ENCODE measurements at places on chromosomes 6 and 20.
A peak's percentile ranks its signal among the peaks of the same experiment; 100 is the strongest.

- no peak for DNase-seq
Measured at GRCh38 chr6:56790414-56790813, 147.7 kb upstream of the DST start.

DNA sequence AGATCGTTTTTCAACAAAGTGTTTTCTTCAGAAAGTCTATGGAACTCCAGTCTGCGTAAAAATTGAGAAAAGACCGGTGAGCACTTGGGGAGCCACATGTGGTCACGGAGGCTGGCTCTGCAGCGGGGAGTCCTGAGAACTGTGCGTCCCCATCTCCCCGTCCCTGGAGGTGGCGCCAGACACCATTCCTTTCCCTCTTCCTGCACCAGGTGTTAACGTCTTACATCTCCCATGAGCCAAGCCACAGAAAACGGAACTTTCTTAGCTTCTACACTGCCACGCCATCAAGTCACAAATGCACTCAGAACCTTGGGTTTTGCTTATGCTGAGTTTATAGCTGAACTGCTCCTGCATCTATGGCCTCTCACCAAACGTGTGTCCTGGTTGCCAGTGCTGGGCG is 62.6 kb downstream of the GINS1 start:
- peak; percentile 4 for DNase-seq

GRCh38 chr6:7052443-7053011 is 55.2 kb upstream of the RREB1 start:
- peak; percentile 22 for DNase-seq

DNA sequence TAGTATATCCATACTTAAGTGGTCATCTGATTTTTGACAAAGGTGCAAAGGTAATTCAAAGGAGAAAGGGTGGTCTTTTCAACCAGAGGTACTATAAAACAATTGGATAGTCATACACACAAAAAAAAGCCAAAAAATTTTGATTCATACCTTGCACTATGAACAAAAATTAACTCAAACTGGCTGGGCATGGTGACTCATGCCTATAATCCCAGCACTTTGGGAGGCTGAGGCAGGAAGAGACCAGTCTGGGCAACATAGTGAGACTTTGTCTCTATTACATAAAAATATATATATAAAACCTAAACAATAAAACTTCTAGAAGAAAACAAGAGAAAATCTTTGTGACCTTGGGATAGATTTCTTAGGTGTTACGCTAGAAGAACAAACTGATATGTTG is 43.8 kb upstream of the ADIG start:
- DNase-seq: no peak

DNA sequence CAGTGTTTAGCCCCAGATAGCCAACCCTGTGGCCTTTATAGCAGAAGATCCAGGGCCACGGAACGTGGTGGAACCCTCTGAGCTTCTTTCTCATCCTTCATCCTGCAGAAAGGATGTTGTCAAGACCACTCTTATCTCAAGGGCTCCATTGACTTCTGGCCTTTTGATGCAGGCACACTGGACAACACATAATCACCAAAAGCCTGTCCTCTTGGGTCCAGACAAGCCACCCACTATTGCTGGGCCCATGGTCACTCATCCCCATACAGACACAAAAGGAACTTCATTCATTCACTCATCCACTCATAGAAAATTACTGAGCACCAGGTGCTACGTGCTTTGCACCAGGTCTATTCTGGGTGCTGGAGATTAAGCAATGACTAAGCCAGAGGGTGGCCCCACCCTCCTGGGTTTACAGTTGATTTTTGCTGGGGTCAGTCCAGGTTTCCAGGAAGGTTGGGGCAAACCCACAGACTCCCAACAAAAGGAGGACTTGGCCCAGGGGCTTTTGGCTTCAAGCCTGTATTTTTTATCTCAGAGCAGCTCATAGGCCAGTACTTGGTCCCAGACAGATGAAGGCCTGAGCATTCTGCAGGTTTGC is 2.4 kb downstream of the CST8 start:
- no peak for DNase-seq

DNA sequence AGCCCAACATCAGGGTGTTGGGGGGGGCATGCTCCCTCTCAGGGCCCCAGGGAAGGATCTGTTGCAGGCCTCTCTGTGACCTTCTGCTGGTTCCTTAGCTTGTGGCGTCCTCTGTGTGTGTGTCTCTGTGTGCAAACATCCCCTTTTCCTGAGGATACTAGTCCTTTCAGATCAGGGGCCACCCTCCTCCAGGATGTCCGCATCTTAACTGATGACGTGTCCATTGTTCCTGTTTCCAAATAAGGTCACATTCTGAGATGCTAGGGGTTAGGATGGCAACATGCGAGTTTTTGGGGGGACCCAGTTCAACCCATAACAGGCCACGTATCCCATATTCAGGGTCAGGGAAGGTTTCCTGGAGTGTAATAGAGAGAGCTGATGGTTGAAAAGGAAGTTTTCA is 40.9 kb downstream of the GMPR start:
- no peak for DNase-seq

GRCh38 chr6:142566628-142567396 is 265.0 kb downstream of the ADGRG6 start:
- DNase-seq: peak; percentile 25

GRCh38 chr6:92690997-92691599 is 728.3 kb downstream of the EPHA7 start:
- DNase-seq: no peak

- no peak for DNase-seq
Measured at GRCh38 chr20:33445881-33446625, 2.5 kb upstream of the SNTA1 start.

- DNase-seq: peak; percentile 27
Measured at GRCh38 chr6:33719326-33719987, 8.0 kb upstream of the UQCC2 start.

- no peak for DNase-seq
Measured at GRCh38 chr20:34582911-34583310, 24.4 kb downstream of the MAP1LC3A start.

DNA sequence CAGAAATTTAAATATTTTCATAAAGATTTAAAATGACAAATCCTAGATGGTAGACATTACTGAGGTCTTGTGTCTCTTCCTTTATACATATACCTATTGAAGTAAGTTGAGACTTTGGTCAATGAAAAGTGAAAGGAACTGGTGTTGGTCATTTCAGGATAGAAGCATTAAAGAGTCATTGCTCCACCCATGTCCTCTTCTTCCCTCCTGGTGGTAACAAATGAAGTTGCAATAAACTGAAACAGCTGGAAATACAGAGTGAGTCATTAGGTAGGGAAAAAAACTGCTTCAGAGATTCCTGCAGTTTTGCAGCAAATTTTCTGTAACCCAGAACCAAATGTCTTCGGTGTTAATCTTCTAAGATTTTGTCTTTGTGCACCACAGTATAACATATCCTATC is 448.0 kb downstream of the EYS start:
- DNase-seq: no peak

GRCh38 chr6:121305957-121306607 is 28.2 kb downstream of the TBC1D32 start:
- peak; percentile 15 for DNase-seq

DNA sequence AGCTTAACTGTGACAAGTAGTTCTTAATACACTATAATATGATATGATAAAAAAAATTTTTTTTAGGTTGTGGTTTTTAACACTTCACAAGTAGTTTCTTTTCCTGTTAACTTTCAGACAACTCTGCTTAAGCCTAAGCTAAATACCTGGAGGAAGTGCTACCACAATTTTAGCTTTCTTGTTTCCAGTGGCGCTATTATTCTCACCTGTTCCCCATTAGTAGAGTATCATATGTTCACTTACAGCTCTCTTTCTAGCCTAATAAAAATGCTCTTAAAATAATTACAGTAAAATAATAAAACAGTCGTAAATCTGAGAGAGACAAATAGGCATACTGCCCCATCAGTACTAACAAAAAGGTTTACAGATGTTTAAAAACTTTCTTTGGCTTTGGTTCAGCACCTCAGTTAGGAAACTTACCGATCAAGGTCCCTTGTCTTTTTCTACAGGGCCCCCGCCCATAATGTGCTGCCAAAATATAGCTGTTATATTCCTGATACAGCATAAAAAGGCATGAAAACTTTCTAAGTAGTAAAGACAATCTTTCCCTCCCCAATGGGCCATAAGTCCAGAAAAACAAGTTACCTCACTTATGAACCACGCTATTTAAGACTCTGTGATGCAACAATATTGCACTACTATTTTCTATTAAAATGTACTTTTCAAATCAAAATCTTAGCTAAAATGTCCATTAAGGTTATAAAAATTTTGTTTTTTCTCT is 57.9 kb downstream of the SESN1 start:
- no peak for DNase-seq

DNA sequence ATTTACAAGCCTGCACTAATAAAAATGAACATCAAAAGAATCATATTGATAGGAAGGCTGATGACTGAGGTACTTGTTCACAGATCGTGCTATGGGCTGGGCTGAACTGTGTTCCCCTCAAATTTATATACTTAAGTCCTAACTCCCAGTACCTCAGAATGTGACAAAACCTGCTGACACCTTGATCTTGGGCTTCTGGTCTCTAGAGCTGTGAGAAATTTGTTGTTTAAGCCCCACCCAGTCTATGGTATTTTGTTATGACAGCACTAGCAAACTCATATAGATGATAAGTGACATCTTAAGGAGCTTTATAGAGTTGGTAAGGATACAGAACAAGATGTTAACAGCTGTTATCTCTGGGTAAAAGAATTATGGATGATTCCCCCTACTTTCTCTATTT is 13.8 kb downstream of the UBE2V1 start:
- DNase-seq: no peak

- DNase-seq: peak; percentile 19
Measured at GRCh38 chr6:24918641-24919055, 17.1 kb downstream of the RIPOR2 start.

- DNase-seq: no peak
Measured at GRCh38 chr20:2336471-2336870, 40.7 kb downstream of the TGM3 start.

DNA sequence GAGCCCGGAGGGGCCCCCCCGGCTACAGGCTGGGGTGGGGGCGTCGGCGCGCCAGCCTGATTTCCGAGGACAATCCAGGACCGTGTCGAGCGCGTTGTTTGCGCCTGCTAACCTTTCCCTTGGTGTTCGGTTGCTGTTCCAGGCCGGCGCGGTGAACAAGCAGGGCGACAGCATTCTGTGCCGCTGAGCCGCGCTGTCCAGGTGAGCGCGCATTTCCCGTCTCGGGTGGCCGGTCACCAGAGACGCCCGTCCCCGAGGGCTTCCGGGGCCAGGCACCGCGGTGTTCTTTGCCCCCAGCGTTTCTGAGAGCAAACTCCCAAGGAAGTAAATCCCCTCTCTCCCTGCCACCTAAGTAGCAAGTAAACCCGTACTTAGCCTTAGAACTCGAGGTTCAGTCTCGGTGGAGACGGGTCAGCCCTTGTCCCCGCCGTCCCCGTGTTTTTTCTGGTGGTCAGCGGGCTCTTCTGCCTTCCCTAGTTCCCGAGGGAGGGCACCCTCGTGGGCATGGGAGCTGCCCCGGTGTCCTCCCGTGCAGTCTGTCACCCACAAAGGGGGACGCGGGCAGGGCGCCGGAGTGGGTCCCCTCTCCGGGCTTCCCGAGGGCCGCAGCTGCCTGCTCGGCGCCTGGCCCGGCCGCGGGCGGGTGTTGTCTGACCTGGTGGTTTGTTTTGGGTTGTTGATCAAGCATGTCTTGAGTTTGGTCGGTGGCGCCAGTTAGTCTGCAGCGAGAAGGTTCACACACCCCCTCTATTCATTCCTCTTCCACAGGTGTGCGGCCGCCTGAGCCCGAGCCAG is 1.5 kb downstream of the ID4 start:
- peak; percentile 79 for DNase-seq

DNA sequence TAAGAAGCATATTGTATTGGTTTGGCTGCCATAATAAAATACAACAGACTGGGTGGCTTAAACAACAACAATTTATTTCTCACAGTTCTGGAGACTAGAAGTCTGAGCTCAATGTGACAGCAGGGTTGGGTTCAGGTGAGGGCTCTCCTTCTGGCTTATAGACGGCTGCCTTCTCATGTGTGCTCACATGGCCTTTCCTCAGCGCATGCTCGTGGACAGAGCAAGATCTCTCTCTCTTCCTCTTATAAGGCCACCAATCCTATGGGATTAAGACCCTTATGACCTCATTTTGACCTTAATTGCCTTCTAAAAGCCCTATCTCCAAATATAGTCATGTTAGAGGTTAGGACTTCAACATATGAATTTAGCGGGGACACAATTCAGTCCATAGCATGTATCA is 32.4 kb upstream of the GFOD1 start:
- DNase-seq: no peak

GRCh38 chr6:88480816-88481215 is 314.7 kb upstream of the CNR1 start:
- DNase-seq: no peak

GRCh38 chr6:104640150-104640700 is 219.5 kb downstream of the HACE1 start:
- no peak for DNase-seq

DNA sequence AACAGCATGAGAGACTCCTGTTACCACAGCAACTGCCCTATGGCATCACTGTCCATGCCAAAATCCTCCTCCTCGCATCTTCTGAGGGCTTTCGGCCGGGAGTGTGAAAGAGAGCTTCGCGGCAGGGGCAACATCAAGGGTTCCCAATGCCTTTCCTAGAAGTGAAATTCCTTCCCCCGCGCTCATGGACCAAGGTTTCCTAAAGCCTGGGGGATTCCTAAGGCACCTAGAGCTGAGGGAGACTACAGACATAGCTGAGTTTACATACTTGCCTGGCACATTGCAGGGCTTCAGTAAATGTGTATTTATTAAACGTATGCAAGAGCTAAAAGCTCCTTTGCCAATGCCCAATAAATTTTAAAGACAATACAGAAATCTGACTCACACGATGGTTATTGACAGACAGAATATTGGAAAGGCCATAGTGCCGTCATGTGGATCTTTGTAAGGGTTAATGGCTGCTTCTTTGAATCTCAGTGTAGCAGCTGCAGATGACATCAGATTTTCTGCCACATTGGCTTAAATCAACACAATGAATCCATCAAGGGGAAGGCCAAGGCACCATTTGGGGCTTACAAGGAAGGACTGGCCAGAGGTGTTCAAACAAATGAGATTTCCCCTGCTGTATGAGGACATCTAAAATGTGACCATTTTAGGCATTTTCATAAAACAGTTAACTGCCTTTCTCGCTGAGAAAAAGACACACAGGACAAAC is 281.2 kb upstream of the JARID2 start:
- peak; percentile 71 for DNase-seq

DNA sequence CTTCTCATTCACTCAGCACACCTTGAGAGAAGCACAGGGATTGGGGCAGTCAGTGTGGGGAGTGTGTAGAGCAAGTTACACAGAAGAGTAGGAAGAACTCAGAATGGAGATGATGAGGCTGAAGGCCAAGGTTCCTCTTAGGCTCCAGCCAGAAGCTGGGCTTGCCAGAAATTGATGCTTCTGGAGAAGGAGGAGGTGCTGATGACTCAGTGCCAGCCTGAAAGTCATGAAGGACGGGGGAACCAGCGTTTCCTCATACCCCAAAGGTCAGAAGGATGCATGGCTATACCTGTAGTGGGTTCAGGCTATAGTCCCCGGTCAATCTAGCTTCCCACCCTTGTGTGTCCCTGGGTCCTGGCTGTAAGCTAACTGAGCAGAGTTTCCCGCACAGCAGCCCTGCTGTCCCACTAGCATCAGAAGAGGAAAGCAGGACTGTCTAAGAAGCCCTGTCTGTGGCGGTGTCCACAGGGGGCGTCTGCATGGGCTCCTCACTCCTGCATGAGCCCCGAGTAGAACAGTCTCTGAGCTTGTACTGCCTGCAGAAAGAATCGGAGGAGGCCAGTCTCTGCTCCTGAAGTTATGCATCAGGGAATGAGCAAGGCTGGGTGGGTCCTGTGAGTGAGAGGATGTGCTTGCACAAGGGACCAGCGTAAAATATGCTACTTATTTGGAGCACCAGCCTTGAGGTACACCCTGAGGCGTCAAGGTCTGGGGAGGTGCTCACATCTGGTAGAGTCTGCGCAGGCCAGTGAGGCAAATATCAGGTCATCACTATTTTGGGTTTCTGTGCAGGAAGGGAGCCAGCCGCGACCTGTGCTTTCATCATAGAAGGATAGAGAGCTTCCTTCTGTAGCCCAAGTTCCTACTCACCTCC is 148.5 kb downstream of the MRPL14 start:
- no peak for DNase-seq

All from SHP77 (cell line).